Erythroblast (primary cell): ENCODE measurements at places on chromosomes 6 and 20.

DNA sequence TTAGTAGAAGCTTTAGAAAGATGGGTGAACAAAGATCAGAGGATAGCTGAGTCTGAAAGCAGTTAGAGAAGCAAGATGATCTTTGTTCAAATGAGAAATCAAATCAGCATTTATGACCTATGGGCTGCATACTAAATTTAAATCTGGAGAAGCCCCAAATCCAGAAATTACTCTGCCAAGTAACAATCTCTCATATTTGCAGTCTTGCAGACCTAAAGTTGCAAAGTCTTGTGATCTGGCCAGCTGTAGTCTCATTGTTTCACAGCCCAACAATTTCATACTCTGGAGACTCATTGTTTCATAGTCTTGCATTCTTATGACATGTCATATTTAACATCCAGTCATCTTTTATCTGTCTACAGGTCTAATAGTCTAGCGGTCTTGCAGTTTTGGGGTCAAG is 364.9 kb upstream of the RSPO3 start:
- DNase-seq = no peak

- DNase-seq = no peak
Measured at GRCh38 chr6:134199848-134200606, 117.9 kb downstream of the SGK1 start.

DNA sequence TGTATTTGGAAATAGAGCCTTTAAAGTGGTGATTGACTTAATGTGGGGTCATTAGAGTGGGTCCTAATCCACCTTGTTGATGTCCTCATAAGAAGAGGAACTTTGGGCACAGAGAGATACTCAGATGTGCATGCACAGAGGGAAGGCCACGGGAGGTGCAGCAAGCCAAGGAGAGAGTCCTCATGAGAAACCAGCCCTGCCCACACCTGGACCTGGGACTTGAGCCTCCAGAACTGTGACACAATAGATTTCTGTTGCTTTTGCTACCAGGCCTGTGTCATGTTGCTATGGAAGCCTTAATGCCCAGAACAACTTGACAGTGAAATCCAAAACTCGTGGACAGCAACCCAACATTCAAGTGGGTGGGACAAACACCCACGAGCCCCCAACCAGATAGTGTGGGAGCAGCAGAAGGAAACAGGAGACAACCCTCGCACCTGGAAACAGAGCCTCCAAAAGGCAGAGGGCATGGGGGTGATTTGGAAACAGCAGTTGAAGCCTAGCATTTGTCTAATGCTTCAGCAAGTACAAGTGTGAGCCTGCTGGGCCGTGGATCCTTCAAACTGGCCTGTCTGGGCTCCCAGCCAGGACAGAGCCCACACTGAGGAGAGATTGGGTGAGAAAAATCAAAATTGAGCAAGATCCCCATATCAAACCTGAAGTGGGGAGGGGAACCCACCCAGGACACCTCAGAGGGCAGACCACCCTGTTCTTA is 201.0 kb upstream of the CST7 start:
- DNase-seq = no peak

DNA sequence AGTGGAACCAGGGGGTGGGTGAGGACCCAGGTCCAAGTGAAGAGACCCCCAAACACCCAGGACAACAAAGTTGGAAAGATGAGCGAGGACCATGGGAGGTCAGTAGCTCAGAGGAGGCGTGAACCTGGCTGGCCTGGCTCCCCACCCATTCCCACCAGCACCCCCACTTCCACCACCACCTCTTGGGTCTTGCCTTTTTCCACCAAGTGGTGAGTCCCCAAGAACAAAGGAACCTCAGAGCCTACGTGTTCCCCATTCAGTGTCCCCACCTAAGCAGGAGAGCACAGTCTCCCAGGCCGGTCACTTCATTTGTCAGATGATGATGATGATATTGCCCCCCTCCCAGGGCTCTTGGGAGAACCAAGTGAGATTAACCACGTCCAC is 531 bp upstream of the VWA7 start:
- no peak for DNase-seq

DNA sequence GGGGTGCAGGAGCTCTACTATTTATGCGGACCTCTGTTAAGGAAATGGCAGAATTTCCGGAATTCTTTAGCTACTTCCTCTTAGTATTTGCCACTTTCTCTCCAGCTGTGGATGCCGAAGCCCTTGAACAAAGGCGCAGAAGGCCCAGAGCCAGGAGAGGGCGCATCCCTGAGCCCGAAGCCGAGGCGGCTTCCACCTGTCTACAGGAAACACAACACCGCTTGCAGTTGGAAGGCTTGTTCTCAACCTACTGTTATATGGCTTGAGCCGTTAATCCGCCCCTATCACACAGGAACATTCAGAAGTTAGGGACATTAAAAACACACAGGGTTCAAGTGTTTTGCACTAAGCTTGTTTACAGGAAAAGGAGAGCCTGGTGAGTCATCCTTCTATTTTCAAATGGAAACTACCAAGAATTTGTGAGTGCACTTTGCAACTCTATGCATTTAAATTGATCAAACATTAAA is 417.1 kb downstream of the BCKDHB start:
- DNase-seq = no peak
